ENCODE measurements at places on chromosomes 7 and 10.

- no peak for DNase-seq
Measured at GRCh38 chr10:7523656-7524055, 112.8 kb upstream of the SFMBT2 start.

DNA sequence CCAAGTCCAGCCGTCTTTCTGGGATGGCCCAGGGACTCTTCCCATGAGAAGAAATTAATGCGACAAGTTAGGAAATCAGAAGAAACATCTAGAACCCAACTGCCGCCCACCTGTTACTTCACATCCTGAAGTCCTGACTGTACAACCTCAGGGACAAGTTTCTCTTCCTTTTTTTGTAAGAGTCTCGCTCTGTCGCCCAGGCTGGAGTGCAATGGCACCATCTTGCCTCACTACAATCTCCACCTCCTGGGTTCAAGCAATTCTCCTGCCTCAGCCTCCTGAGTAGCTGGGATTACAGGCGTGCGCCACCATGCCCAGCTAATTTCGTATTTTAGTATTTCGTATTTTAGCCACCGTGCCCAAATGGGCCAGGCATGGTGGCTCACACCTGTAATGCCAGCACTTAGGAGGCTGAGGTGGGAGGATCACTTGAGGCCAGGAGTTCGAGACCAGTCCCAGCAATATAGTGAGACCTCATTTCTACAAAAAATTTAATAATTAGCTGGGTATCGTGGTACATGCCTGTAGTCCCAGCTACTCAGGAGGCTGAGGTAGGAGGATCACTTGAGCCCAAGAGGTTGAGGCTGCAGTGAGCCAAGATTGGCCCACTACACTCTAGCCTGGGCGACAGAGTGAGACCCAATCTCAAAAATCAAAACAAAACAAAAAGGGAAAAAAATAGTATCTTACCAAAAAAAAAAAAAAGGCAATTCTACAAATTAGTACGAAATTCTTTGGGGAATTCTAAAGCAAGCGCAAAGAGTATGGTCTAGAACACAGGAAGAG is 20.8 kb downstream of the LAT2 start:
- DNase-seq: peak; percentile 51

- DNase-seq: no peak
Measured at GRCh38 chr7:11133436-11133959, 159.8 kb downstream of the PHF14 start.

- DNase-seq: no peak
Measured at GRCh38 chr10:29470843-29471543, 163.8 kb downstream of the SVIL start.

DNA sequence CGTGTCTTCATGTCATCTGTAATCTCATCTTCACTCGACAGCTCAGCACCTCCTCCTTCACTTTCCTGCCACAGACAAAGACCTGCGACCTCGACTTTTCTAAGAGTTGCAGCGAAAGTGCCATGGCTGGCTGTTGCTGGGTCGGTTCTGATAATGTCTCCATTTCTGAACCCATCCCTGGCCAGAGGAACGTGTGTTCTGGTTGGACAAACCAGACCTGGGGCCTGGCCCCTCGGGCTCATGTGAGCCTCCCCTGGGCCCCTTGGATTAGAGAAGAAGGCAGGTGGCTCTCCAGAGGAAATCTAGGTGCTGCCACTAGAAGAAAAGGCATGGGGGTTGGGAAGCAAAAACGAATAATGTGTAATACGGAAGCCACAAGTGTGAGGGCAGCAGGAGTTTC is 273.7 kb downstream of the GLRX3 start:
- no peak for DNase-seq

- DNase-seq: no peak
Measured at GRCh38 chr10:4607681-4608080, 218.3 kb upstream of the AKR1E2 start.

DNA sequence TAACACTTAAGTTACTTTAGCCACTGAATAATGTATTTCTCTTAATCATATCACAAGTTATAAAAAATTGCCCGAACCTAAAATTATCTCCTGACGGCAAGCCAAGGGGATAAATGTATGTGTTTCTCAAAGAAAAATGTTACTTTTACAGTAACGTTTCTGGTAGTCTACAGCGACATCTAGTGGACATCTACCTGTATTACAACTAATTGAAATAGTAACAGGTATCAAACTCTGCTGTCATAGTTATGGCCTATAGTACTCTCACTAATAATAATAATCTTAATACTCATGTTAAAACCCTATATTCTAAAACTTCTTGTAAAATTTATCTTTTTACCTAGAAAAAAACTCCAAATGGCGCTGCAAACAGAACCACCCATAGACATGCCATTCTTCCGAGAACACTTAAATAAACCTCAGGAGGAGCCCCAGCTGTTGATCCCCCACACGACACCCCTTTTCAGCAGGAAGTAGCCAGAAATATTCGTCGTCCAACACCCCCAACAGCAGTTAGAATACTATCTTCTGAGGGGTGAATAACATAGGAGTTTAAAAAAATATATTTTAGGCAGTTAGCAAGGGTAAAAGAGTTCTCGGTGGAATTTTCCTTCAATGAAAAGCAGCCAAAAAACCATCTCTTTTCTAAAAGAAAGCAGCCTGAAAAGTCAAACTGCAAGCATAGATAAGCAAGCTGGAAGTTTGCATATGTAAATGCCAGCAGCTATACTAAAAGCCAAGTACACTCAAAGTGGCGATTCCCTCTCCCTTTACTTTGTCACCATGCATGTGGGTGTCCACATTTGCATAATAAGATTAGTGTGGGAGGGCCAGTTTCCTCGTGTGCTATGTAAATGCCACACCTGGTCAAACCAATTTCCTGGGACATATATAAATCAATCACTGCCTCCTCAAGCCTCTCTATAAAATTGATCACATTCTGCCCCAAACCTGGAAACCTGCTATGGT is 40.5 kb upstream of the ZNF107 start:
- no peak for DNase-seq

DNA sequence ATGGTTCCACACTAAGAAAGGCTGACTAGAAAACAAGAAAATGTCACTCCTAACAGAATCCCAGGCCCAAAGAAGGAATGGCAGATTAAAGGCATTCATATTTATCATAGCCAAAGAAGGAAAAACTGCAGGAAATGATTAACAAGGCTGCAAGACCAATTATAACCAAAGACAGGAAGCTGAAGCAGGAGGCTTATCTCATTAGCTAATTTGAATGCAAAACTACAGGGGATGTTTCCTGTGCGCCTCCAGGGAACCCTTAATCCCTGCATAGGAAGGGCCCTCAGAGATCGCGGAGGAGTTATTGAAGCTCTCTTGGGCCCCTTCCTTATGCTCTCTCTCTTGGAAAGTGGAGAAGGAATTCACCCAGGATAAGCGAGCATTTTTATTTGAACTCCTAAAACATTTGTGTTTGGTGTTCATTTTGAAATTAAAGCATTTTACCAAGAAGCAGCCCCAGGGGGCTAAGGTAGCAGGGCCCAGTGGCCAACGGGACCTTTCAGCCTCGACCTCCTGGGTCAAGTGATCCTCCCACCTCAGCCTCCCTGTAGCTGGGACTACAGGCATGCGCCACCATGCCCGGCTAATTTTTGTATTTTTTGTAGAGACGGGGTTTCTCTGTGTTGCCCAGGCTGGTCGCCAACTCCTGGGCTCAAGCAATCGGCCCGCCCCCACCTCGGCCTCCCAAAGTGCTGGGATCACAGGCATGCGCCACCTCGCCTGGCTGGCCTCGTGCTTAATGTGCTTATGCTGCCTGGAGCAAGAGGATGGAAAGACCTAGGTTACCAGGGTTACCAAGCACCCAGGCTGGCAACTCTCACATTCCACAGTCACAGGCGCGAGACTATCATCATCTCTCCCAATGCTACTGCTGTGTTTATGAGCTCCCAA is 24.1 kb upstream of the PROSER2 start:
- DNase-seq: no peak

DNA sequence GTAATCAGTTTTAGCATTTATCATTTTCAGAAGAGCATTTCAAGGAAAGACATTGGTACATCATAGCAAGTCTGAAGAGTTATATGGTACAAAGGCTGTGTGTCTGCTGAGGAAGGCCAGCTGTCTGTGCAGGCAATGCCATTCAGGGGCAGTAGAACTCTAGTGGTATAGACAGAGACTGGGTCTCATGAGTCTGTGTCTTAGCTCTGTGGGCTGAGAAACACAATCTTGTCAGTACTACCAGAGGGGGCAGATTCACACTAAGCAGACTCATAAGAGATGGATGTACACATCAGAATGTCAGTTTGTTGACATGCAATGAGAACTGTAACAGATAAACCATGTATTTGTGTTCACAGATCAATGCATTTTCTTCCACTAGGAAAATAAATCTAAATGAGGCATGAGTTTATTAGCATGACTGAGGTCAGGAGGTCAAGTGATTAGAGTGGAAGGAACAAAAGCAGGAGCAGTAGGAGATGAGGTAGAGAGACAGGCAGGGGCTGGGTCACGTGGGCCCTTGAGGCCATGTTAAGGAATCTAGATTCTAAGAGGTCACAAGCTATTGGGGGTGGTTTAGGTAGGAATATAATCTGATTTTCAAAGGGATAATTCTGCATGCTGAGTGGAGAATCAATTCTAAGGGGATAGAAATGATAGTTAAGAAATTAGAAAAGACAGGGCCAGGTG is 7.5 kb upstream of the GGCT start:
- no peak for DNase-seq

- no peak for DNase-seq
Measured at GRCh38 chr10:11345224-11346054, 266.0 kb downstream of the USP6NL start.

- DNase-seq: no peak
Measured at GRCh38 chr7:23334482-23335056, 35.4 kb downstream of the MALSU1 start.

DNA sequence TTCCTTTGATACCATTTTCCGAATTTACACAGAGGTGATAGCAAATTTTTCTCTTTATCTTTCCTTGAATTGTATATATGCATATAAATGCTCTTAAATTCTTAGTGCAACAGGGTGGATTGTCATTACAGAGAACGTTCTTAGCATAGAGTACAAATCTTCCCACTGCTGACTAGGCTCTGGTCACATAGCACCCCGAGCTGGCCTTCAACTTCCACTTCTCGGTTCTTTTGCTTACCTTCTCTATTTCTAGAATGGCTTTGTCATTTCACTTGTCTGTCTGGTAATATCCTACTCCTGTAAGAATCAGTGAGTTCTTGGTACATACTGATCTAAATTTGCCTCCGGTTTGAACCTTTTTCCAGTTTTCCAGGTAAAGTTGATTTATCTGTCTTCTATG is 13.4 kb downstream of the ADIRF start:
- DNase-seq: no peak

GRCh38 chr10:67793313-67793712 is 44.7 kb downstream of the DNAJC12 start:
- DNase-seq: no peak

DNA sequence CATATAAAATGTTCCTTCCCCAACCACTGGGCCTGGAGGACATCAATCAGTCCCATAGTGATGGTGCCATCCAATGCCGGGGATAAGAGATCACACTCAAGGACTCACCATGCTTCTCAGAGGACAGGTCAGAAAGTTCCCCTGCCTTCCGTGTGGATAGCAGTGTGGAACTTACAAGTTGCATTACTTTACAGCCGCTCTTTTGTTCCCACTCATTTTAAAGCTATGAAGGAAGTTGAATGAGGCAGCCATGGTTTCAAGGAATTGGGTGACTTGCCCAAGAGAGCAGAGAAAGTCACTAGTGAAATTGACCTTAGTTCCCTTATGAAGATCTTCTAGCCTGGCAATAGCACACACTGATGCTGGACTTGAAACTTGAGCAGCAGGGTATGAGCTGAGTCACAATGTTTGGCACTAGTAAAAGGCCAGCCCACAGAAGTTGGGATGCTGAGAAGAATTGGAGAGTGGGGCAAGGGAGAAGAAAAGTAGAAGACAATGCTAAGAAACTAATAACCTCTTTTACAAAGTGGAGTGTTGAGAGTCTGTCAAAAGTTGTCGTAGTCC is 78.7 kb downstream of the CXCL12 start:
- DNase-seq: no peak

GRCh38 chr10:109007514-109007913 is 915.8 kb downstream of the XPNPEP1 start:
- no peak for DNase-seq

DNA sequence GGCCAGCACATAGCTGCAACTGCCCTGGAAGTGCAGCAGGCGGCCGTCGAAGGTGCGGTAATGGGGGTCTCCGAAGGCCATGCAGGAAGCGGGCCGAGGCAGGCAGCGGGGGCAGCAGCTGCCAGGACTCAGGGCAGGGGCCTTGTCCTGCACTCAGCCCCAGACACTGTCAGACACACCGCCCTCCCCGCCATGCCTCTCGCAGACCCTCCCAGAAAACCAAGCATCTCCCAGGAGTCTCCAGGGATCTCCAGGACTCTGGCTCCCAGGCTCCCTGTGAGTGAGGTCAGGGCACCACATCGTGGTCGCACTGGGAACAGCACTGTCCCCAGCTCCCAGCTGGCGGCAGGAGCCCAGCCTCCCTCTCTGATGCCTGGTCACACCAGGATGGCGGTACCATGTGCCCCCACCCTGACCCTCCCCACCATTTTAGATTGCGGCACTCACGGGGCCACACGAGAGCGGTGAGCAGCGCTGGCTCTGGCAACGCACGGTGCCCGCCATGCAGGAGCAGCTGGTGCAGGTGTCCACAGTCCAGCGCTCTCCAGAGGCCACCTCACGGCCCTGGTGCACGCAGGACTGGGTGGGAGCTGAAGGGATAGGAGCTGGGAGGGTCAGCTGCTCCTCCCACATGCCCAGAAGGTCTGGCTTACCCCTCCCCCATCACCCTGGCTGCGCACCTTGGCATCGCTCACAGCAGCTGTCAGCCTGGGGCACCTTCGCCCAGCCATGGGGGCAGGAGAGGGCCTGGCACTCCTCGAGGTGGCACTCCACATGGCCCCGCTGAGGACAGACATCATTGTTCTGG is 17.5 kb downstream of the ATP6V1F start:
- peak; percentile 78 for DNase-seq

- DNase-seq: no peak
Measured at GRCh38 chr7:154853063-154853726, 149.7 kb downstream of the PAXIP1 start.

- DNase-seq: no peak
Measured at GRCh38 chr7:74174606-74175082, 488 bp downstream of the EIF4H start.

DNA sequence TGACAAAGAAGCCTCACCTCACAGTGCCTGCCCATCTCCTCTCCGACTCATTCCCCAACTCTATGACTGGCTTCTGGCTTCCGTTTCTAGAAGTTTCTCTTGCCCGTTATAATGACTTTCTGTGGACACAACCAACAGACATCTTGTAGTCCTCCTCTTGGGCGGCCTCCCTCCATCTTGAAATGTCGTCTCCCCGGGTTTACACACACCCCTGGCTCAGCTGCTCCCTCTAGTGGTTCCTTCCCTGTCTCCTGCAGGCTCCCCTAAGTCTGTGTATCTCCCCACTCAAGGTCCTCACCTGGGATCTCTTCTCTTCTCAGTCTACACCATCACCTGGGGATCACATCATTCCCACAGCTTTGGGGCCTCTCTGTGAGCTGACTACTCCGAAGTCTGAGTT is 123.4 kb upstream of the NEBL start:
- DNase-seq: peak; percentile 39

- DNase-seq: no peak
Measured at GRCh38 chr7:116902867-116903266, 40.5 kb downstream of the CAPZA2 start.

- DNase-seq: no peak
Measured at GRCh38 chr7:108836256-108836655, 266.6 kb downstream of the DNAJB9 start.

Data from GM13976 (cell line).